Progenitor cell of endocrine pancreas (in vitro differentiated cells): ENCODE measurements at places on chromosomes 7 and 10. TPM values are rescaled to one million over a fixed set of nuclear protein-coding genes. Genes with fewer than 3 reads are reported as not detected.

ANKRD1 gene
- total RNA-seq = 48.1 and 61.8 TPM in 2 replicates

TRAPPC14 gene
- 29.6 and 30.7 TPM in 2 replicates for total RNA-seq

EFCAB10 gene
- 0.53 and 0.73 TPM in 2 replicates for total RNA-seq

GGCT gene
- 54.0 and 54.7 TPM in 2 replicates for total RNA-seq

CAPZA2 gene
- 151 and 174 TPM in 2 replicates for total RNA-seq

SVOPL gene
- total RNA-seq = 1.4 TPM in 2 replicates

PLAC9 gene
- 0.79 and 1.6 TPM in 2 replicates for total RNA-seq

KCND2 gene
- total RNA-seq = 12.7 and 13.7 TPM in 2 replicates

DBNL gene
- 68.0 and 68.3 TPM in 2 replicates for total RNA-seq

GPR26 gene
- not detected in 2 replicates for total RNA-seq

WIPF3 gene
- total RNA-seq = 8.9 and 9.5 TPM in 2 replicates

FXYD4 gene
- not detected in 2 replicates for total RNA-seq

EEPD1 gene
- total RNA-seq = 10.6 and 11.3 TPM in 2 replicates

AKR1C4 gene
- total RNA-seq = 0.48 and 0.84 TPM in 2 replicates

SUMF2 gene
- total RNA-seq = 89.5 and 90.8 TPM in 2 replicates

TAS2R3 gene
- 3.1 and 3.9 TPM in 2 replicates for total RNA-seq

SFTPA1 gene
- total RNA-seq = 0.22 TPM in 1 of 2 replicates, not detected in the other

CYP3A4 gene
- total RNA-seq = not detected in 2 replicates
